ENCODE measurements at places on chromosomes 1 and 21.

DNA sequence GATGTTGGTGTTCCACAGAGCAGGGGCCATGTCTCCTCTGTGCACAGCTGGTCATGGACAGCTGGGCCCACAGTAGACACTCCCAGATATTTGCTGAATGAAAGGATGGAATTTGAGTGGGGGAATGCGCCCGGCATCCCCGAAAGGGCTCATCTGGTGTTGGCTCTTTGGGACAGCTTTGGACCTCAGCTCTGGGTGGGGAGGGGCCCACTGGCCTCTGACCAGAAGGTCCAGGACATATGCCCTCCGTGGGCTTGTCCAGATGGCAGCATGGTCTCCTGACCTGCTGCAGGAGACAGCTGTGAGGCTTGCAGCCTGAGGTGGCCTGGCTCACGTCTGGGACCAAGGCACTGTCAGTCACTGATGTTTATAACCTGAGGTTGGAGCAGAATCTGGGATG, 160.4 kb upstream of the AJAP1 start:
- H3K27me3 ChIP-seq, result no peaks in the 10 kb centered on the region
- no peak overlapping the region for H3K27ac ChIP-seq
- no peak for DNase-seq
- no peak overlapping the region for H3K4me3 ChIP-seq
- H3K36me3 ChIP-seq, result no peaks in the 10 kb centered on the region

GRCh38 chr1:168086438-168086837, 50.3 kb downstream of the GPR161 start:
- H3K36me3 ChIP-seq, result no peaks in the 10 kb centered on the region
- peak overlapping the region; percentile 79 for H3K27ac ChIP-seq
- H3K4me1 ChIP-seq, result peaks cover 29% of the 10 kb centered on the region

DNA sequence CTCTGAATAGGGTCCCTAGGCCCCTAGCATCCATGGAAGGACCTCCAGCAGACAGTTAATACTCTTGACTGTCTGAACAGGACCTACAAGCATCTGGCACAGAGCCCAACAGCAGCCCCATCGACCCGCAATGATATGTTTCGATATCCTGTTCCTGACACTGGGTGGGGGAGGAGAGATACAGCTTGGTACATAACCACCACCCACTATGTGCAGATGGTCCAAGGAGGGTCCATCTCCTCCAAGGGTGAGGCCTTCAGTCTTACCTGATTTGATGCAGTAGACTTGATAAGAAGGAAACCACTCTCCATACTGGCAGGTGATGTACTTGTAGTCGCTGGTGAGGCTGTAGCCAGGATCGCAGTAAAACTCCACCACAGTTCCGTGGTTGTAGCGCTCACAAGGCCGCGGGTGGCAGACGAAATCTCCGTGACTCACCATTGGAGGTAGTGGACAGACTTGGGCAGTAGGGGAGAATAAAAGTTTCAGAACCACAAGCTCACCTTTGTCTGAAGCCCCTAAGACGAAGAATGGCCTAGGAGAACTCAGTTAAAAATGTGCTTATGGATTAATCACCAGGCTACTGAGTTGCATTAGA, 86.0 kb upstream of the TLR5 start:
- no peaks in the 10 kb centered on the region for H3K36me3 ChIP-seq
- H3K4me3 ChIP-seq, result no peak overlapping the region
- H3K27ac ChIP-seq, result no peak overlapping the region
- H3K27me3 ChIP-seq, result no peaks in the 10 kb centered on the region

DNA sequence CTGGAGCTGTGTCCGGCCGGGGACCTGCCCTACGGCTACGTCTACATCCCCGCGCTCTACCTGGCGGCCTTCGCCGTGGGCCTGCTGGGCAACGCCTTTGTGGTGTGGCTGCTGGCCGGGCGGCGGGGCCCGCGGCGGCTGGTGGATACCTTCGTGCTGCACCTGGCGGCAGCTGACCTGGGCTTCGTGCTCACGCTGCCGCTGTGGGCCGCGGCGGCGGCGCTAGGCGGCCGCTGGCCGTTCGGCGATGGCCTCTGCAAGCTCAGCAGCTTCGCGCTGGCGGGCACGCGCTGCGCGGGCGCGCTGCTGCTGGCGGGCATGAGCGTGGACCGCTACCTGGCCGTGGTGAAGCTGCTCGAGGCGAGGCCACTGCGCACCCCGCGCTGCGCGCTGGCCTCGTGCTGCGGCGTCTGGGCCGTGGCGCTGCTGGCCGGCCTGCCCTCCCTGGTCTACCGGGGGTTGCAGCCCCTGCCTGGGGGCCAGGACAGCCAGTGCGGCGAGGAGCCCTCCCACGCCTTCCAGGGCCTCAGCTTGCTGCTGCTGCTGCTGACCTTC, 412 bp downstream of the GPR25 start:
- DNase-seq, result no peak
- no peaks in the 10 kb centered on the region for H3K36me3 ChIP-seq
- peak overlapping the region; percentile 22 for H3K4me3 ChIP-seq
- H3K27me3 ChIP-seq, result peaks cover 63% of the 10 kb centered on the region
- no peaks in the 10 kb centered on the region for H3K4me1 ChIP-seq

GRCh38 chr1:16205891-16206546, 6.4 kb downstream of the ARHGEF19 start:
- peak overlapping the region; percentile 68 for H3K27ac ChIP-seq
- no peak for DNase-seq
- peaks cover 20% of the 10 kb centered on the region for H3K4me1 ChIP-seq
- H3K27me3 ChIP-seq, result no peaks in the 10 kb centered on the region

DNA sequence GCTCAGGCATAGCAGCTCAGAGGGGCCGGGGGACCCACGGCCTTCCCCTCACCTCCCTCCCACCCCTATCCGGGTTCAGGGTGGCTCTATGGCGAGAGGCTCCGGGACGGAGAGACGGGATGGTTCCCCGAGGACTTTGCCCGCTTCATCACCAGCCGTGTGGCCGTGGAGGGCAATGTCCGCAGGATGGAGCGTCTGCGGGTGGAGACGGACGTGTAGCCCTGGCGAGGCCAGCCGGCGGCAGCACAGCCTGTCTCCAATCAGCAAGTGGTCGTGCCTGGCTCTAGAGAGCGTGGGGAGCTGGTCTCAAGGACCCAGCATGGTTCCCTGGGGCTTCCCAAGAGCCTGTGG, 25.9 kb downstream of the ARHGEF16 start:
- peaks cover 43% of the 10 kb centered on the region for H3K27me3 ChIP-seq
- no peaks in the 10 kb centered on the region for H3K4me1 ChIP-seq
- no peak for DNase-seq
- H3K27ac ChIP-seq, result no peak overlapping the region
- H3K36me3 ChIP-seq, result no peaks in the 10 kb centered on the region

- H3K4me3 ChIP-seq, result no peak overlapping the region
- H3K36me3 ChIP-seq, result no peaks in the 10 kb centered on the region
- no peaks in the 10 kb centered on the region for H3K4me1 ChIP-seq
- no peak overlapping the region for H3K27ac ChIP-seq
These were observed 25.2 kb downstream of the TP73 start for GRCh38 chr1:3677484-3677883.

DNA sequence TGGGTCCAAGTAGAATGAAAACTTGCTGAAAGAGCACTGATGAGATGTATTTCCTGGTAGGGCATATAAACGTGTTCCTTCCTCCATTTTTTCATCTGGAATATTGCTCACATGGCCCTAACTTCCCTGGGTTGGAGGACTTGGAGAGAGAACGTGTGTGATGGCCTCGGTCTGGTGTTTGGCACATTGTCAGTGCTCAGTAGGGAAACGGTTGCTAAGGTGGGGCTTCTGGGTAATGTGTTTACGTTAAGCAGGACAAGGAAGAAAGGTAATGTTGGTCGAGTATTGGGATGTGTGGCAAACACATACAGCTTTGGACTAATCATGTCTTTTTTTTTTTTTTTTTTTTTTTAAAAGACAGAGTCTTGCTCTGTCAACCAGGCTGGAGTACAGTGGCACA, 6.2 kb downstream of the TTF2 start:
- H3K4me3 ChIP-seq, result no peak overlapping the region
- H3K4me1 ChIP-seq, result no peaks in the 10 kb centered on the region
- H3K36me3 ChIP-seq, result no peaks in the 10 kb centered on the region
- no peaks in the 10 kb centered on the region for H3K27me3 ChIP-seq
- H3K27ac ChIP-seq, result no peak overlapping the region

- H3K27me3 ChIP-seq, result no peaks in the 10 kb centered on the region
- no peaks in the 10 kb centered on the region for H3K36me3 ChIP-seq
- DNase-seq, result no peak
- H3K4me3 ChIP-seq, result no peak overlapping the region
- no peak overlapping the region for H3K27ac ChIP-seq
These were observed 241.3 kb downstream of the PLA2G4A start for GRCh38 chr1:187070076-187070475.

DNA sequence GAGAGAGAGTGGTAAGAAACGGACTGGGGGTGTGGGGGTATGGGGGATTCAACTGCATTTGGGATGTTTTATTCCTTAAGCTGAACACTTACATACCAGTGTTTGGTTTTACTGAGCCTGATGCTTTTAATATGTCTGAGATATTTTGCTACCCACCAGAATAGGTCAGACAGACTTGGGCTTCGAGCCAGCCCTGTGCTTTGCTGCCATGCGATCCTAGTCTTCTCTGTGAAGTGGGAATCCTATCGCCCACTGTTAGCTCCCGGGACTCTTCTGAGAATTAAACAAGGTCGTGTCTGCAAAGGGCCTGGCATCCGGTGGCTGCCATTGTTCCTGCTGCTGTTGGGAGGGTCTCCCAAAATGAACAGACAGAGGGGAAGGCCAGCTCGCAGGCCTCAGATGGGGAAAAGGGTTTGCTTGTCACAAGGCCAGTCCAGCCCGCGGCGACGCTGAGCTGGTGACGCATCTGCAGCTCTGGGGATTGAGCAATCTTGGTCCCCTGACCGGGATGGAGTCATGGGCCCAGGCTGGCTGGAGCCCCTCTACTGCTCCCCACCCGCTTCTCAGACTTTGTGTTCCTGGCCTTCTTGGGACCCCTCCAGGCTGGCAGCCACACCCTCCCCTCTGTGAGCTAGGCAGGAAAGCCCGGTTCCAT, 26.9 kb upstream of the ECE1 start:
- peak overlapping the region; percentile 95 for H3K27ac ChIP-seq
- no peaks in the 10 kb centered on the region for H3K36me3 ChIP-seq
- H3K4me3 ChIP-seq, result no peak overlapping the region
- H3K4me1 ChIP-seq, result peaks cover 16% of the 10 kb centered on the region

- DNase-seq, result no peak
- H3K27me3 ChIP-seq, result no peaks in the 10 kb centered on the region
- no peaks in the 10 kb centered on the region for H3K4me1 ChIP-seq
- H3K27ac ChIP-seq, result no peak overlapping the region
- H3K4me3 ChIP-seq, result no peak overlapping the region
These were observed 47.1 kb upstream of the ATP1A1 start for GRCh38 chr1:116325922-116326321.

GRCh38 chr1:248688527-248689298, 13.9 kb downstream of the OR14I1 start:
- H3K27me3 ChIP-seq, result no peaks in the 10 kb centered on the region
- no peaks in the 10 kb centered on the region for H3K36me3 ChIP-seq
- no peak overlapping the region for H3K27ac ChIP-seq
- no peaks in the 10 kb centered on the region for H3K4me1 ChIP-seq
- no peak overlapping the region for H3K4me3 ChIP-seq

- no peak for DNase-seq
- H3K27me3 ChIP-seq, result peaks cover 15% of the 10 kb centered on the region
- H3K4me3 ChIP-seq, result no peak overlapping the region
- no peaks in the 10 kb centered on the region for H3K4me1 ChIP-seq
These were observed 35.0 kb downstream of the AJAP1 start for GRCh38 chr1:4689271-4689935.

GRCh38 chr1:154223621-154224020, 2.9 kb downstream of the UBAP2L start:
- peak overlapping the region; percentile 13 for H3K27ac ChIP-seq
- no peak overlapping the region for H3K4me3 ChIP-seq
- peaks cover 37% of the 10 kb centered on the region for H3K4me1 ChIP-seq
- no peak for DNase-seq
- no peaks in the 10 kb centered on the region for H3K27me3 ChIP-seq

DNA sequence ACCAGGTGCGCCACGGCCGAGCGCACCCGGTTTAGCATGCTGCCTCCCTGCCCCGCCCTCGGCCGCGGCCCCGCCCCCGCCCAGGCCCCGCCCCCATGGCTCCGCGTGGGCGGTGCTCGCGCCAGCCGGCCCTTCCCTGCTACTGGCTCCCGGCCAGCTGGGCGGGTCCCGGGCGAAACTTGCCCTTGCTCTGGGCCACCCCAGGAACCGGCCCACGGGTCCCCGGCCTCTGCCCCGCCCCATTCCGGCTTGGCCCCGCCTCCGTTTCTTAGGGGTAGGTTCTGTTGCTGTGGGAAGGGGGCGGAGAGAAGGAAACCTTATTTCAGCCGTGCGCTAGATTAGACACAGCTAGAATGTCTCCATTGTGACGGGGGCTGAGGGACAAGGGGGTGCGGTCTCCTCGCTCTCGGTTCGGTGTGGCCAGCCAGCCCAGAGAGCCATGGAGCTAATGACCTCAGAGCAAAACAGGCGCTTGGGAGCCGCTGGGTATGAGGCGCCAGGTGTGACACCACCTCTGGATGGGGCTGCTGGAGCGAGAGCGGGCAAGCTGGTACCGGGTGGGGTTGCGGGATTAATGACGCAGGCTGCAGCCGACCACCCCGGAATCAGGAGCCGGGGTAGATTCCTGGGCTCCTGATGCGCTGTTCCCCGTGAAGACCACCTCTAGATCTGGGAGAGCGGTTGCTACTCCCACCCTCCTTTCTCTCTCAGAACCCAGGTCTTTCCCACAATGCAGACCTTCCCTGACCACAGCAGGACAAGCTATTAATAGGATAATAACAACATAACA, at the start of gene PPM1J:
PPM1J (minus strand) TSS at position 69 of the 790 bp plus-strand sequence; CDS start at position 38, 31 bp downstream.
- peaks cover 15% of the 10 kb centered on the region for H3K27me3 ChIP-seq
- H3K27ac ChIP-seq, result peak within 1 kb of the TSS; percentile 70
- H3K4me3 ChIP-seq, result peak within 1 kb of the TSS; percentile 67
- peak; percentile 99 for DNase-seq
- H3K36me3 ChIP-seq, result no peaks in the 10 kb centered on the region

GRCh38 chr1:186682736-186683135, 2.5 kb upstream of the PTGS2 start:
- no peaks in the 10 kb centered on the region for H3K27me3 ChIP-seq
- DNase-seq, result no peak
- H3K4me1 ChIP-seq, result peaks cover 9% of the 10 kb centered on the region
- no peak overlapping the region for H3K27ac ChIP-seq

GRCh38 chr1:59394706-59395425, 98.0 kb downstream of the FGGY start:
- peaks cover 44% of the 10 kb centered on the region for H3K4me1 ChIP-seq
- H3K36me3 ChIP-seq, result no peaks in the 10 kb centered on the region
- no peak overlapping the region for H3K4me3 ChIP-seq
- peak overlapping the region; percentile 83 for H3K27ac ChIP-seq
- H3K27me3 ChIP-seq, result no peaks in the 10 kb centered on the region

- no peak overlapping the region for H3K4me3 ChIP-seq
- no peaks in the 10 kb centered on the region for H3K4me1 ChIP-seq
These were observed 11.4 kb downstream of the DMRTB1 start for GRCh38 chr1:53470584-53470983.

GRCh38 chr1:243938208-243938607, 88.2 kb upstream of the AKT3 start:
- H3K27me3 ChIP-seq, result peaks cover 4% of the 10 kb centered on the region
- no peak for DNase-seq
- H3K36me3 ChIP-seq, result no peaks in the 10 kb centered on the region
- H3K4me1 ChIP-seq, result no peaks in the 10 kb centered on the region
